ENCODE measurements at places on chromosomes 16 and 17.

DNA sequence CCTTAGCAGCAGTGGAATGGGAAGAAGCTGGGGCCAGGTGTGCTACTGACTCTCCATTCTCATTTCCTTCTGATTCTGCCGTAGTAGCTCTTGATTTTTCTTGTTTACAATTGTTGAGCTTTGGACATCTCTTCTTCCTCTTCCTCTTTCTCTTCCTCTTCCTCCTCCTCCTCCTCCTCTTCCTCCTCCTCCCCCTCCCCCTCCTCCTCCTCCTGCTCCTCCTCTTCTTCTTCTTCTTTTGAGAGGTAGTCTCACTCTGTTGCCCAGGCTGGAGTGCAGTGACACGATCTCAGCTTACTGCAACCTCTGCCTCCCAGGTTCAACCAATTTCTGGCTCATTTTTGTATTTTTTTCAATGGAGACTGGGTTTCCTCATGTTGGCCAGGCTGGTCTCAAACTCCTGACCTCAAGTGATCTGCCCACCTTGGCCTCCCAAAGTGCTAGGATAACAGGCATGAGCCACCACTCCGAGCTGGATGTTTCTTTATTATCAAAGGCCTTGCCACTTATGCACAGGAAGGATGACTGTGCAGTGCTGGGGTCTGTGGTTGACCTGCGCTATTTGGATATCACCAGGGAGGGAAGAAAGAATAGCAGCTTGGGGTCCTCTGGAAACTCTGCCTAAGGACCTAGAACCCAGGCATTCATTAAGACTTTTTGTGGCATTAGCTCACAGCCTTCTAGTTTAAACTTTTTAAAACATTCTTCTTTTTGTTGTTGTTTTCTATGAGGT lies 127.8 kb upstream of the KCNJ16 start:
- DNase-seq: no peak

GRCh38 chr17:43625606-43626005 lies 36.1 kb downstream of the MEOX1 start:
- no peak for DNase-seq

DNA sequence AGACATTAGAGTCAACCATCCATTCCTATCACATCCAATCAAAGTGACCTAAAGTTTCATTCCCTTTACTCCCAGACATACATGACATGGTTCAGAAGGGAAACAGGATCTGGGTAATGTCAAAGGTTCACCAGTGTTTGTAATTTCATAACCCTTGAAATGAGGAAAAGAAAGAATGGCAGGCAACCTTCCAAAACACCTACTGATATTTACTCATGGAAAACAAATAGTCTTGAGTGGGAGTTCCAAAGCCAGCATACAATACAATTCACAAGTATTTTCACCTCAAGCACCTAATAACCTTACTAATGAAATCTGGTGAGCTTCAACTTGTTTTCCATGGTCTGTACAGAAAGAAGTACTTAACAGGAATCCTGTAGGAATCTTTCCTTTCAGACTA lies 72.5 kb upstream of the AXIN2 start:
- no peak for DNase-seq

GRCh38 chr17:10135539-10136257 lies 62.7 kb downstream of the GAS7 start:
- no peak for DNase-seq

- DNase-seq: peak; percentile 45
Measured at GRCh38 chr17:75832164-75832651, 12.0 kb downstream of the UNC13D start.

DNA sequence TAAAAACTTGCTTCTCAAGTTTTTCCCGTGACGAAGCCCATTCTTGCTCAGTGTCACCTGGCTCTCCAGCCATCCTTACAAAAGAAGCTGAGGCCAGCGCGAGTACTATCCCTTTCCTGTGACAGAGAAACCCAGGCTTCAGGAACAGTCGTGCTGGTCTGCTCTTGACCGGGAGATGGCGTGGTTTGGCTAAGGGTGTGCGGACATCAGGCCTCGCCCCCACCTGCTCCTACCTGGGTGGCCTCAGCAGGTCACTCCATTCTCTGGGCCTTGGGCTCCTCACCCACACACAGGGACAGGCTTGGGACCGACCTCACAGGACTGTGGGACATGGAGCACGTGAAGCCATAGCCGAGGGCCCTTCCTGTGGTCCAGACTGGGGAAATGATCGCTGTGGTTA lies 75.2 kb upstream of the CIBAR2 start:
- no peak for DNase-seq

GRCh38 chr17:74521701-74522201 lies 9.5 kb downstream of the CD300LB start:
- no peak for DNase-seq

GRCh38 chr16:73002866-73003265 lies 45.1 kb downstream of the ZFHX3 start:
- DNase-seq: no peak

- DNase-seq: no peak
Measured at GRCh38 chr17:38719943-38720641, 10.0 kb upstream of the CISD3 start.

GRCh38 chr16:31875112-31875803 lies 1.7 kb downstream of the ZNF267 start:
- no peak for DNase-seq

DNA sequence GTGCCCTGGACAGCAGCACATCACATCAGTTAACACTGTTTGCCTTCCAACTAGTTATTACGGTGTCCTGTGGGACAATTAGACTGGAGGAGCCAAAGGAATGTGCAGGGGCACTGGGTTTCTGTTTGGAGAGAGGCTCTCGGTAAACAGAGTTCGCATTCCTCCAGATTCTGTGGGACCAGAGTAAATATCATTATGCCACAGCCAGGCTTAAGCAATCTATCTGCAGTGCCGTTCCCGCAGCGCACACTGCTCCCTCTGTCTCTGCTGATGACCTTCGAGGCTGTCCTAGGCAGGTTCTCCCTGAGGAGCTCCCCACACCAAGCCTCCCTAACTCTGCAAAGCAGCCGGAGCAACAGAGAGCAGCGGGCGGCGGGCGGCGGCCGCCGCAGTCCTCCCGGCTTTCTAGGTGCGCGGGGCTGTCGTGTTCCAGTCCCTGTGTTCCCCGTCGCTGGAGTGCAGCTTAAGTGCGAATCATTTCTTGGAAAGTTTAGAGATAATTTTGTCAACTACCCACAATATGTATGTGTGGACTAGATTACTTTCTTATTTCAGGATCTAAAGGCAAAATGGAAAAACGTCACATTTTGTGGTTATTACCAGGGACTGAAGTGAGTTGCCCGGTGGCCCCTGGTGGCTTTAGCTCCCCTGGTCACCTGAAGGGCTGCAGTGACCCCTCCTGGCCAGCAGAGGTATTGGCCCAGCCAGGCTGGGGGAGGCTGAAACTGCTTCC lies 43.3 kb downstream of the PGS1 start:
- DNase-seq: peak; percentile 18

- no peak for DNase-seq
Measured at GRCh38 chr16:3465911-3466584, 22.6 kb downstream of the NAA60 start.

DNA sequence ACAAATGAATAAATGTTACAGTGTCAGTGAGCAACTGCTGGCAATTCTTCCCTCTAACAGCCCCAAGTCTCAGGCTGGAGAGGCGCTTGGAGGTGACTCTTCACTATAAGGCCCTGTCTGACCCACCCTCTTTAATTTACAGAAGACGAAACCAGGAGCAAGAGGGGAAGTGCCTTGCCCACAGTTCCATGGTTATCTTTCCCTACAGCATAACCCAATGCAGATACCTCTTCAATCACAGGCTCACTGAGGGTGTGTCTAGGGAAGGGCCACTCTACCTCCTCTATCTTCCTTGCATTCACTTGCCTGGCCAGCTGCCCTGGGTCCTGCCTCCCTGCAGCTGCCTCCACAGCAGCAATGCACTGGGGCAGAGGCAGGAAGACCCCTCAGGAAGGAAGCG lies 9.6 kb upstream of the N4BP1 start:
- no peak for DNase-seq

DNA sequence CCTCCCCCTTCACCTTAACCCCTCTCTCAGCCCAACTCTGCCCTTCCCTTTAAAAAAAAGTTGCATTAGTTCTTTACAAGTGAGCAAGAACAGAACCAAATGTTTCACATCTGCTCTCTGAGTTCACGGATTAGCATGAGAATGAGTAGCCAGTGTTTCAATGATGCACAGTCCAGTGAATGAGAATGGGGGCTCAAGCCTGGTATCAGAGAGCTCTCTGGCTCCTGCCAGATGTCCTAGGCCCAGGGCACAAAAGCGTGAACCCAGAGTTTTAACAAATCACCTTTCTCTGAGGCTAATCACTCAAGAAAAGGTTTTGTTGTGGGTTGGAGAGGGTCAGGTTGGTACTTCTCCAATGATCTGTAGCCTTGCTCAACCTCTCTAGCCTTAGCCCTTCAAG lies 41.5 kb upstream of the HS3ST3A1 start:
- DNase-seq: no peak

DNA sequence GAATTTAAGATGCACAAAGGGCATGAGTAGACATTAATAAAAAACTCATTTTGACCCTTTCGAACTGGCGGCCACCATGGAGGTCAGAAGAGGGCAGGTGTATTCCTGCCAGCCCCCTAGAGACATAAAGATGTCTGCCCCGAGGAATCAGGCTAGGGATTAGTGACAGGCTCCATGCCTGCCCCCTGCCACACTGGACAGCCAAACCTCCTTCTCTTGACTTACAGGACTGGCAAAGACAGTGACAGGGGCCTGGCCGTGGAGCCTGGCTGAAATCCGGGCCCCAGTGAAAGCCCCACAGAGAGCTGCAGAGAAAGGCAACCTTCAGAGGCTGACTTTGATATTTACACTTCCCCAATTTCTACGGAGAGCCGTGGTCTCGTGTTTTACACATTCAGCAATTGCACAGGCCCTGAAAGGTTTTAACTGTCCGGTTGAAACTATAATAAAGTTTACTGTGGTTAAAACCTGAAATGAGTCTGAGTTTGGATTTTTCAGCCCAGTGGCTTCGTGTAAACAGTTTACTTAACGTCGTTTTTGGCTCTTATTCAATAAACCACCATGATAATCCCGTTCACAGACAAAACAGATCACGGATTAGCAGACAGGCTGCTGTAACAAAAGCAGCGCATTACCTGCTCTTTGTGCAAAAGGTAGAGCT lies 243.9 kb upstream of the MYOCD start:
- DNase-seq: no peak

- DNase-seq: no peak
Measured at GRCh38 chr16:73262931-73263330, 215.0 kb upstream of the ZFHX3 start.

DNA sequence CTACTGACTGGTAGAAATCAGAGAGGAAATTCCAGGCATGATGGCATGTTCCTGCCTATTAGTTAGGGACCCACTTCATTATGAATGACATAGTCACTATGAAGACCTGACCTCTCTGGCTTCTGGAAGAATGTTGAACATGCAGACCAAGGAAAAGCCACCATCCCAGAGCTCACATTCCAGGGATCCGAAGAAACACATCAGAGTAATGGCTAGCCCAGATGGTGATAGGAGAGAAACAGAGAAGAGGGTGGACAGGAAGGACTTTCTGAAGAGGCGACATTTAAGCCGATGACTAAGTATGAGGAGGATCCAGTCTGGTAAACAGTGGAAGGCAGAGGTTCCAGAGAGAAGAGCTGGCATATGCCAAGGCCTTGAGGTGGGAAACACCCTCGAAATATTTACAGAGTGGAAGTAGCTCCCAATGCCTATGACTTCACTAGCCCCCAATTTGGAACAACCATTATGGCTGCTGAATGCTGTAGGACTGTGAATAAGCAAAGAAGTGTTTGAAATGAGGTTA lies 216.2 kb downstream of the RBFOX1 start:
- no peak for DNase-seq

DNA sequence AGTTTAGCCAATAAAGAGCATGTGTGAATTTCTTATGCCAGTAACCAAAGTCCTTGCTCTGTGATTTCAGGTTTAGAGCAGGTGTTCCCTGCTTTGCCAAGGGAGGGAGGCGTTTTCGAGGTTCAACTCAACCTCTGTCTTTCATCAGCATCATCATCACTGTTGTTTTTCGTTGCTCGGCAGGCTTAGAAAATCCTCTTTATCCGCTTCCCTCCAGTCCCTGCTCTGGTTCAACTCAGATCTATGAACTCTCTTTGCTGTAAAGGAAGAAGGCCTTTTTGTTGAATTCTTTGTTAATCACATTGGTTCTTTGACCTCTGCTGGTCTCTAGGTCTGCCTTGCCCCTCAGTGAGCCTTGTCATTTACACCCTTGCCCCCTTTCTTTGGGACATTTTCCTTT lies 243.9 kb upstream of the RBFOX1 start:
- no peak for DNase-seq

DNA sequence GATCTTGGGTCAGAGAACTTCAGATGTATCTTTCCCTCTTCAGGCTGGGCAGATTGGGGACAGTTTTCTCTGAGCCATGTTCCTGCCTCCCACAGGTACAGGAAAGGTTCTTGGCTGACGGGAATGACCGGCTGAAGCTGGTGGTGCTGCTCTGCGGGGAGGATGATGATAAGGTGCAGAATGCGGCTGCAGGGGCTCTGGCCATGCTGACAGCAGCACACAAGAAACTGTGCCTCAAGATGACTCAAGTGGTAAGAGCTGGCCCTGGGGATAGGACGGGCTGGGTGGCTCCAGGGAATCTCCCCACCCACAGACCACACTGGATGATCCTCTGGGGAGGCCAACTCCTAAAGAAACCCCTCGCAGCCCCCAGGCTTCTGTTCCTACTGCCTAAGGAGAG lies 10.9 kb downstream of the SLC35G3 start:
- DNase-seq: no peak

DNA sequence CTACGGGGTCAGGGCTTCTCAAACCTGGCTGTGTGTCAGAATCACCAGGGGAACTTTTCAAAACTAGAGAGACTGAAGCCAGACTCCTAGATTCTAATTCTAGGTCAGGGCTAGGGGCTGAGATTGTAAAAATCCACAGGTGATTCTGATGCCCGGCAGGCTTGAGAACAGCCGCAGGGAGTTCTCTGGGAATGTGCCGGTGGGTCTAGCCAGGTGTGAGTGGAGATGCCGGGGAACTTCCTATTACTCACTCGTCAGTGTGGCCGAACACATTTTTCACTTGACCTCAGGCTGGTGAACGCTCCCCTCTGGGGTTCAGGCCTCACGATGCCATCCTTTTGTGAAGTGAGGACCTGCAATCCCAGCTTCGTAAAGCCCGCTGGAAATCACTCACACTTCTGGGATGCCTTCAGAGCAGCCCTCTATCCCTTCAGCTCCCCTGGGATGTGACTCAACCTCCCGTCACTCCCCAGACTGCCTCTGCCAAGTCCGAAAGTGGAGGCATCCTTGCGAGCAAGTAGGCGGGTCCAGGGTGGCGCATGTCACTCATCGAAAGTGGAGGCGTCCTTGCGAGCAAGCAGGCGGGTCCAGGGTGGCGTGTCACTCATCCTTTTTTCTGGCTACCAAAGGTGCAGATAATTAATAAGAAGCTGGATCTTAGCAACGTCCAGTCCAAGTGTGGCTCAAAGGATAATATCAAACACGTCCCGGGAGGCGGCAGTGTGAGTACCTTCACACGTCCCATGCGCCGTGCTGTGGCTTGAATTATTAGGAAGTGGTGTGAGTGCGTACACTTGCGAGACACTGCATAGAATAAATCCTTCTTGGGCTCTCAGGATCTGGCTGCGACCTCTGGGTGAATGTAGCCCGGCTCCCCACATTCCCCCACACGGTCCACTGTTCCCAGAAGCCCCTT lies 10.9 kb downstream of the STH start:
- no peak for DNase-seq

- DNase-seq: no peak
Measured at GRCh38 chr16:3101018-3101840, 2.1 kb upstream of the ZSCAN10 start.

Data from substantia nigra (tissue), 51 donors.